ENCODE measurements at places on chromosomes 4 and X.
A peak's percentile ranks its signal among the peaks of the same experiment; 100 is the strongest.

DNA sequence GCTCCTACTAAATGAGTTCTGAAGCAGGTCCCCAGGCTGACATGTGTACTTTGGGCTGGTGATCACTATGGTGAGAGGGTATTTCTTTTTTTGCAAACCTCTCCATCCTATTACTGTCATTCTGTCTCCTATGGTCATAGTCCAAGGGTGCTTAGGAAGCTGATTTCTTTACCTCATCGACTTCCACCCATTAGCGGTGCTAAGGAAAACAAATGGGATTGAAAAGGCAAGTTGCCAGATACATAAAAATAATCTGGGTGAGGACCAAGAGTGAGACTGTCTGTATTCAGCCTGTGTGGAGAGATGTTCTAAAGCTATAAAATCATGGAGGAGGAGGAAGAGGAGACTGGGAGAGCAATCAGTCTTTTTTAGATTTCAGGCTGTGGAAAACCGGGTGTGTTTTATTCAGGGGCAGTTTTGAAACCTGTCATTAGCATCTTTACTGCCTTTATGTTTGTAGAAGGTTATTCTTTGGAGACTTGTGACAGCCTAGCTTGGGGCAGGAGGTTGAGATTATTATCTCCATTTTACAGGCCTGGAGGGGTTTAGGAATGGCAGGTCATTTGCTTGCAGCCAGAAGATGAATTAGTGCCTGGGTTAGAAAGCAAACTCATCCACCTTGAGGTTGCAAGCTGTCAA, 1.9 kb downstream of the TMEM164 start:
- DNase-seq: no peak

DNA sequence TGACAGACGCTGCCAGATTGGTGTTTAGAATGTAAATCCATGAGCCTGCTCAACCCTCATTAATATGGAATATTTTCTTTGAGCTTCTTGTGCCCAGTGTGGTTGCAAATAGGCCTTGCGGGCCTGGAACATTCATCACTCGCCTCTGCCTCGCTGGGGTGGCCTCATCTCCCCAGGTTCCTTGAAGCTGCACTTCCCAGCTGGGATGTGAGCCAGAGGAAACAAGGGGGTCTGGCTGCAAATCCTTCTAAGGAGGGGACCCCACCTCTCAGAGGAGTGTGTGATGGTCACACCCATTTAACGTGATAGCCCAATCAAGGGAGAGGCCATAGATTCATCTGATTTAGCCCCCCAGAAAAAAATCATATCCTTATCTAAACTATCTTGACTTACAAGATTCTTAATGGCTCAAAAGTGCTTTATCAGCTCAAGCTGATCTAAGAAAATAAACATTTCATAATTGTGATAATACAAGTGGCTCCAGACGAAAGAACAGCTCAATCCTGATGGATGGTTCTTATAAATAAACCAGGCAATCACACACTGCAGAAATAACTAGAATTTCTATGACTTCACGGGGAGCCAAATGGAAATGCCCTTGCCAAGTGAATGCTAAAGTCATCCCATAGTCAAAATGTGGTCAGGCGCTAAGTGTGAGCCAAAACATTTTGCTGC, 189.9 kb downstream of the PTTG2 start:
- no peak for DNase-seq

GRCh38 chr4:11429699-11430045, 978 bp upstream of the HS3ST1 start:
- DNase-seq: no peak

DNA sequence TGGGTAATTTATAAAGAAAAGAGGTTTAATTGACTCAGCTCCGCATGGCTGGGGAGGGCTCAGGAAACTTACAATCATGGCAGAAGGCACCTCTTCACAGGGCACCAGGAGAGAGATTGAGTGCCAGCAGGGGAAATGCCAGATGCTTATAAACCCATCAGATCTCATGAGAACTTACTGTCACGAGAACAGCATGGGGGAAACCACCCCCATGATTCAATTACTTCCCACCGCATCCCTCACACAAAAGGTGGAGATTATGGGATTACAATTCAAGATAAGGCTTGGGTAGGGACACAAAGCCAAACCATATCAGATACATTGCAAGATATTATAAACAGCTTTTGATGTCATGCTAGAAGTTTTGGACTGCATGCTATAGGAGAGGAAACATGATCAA, 204.3 kb downstream of the VEGFC start:
- DNase-seq: no peak

DNA sequence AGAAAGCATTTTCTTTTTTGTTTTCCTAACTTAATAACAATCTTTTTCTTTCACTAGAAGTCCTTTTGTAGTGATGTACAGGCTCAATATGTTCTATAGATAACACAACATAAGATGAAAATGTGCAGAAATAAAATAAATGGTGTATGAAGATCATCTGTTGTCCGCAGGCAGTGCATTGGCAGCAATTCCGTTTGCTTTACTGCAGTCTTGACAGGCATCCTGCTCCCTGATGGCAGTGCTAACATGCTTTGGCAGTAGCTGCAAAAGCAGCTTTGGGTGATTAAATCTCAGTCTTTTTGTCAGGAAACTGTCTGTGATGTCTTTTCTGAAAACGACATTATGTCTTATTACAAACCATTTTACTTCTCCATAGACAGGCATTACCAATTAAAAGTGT, 131.4 kb downstream of the TRAM1L1 start:
- no peak for DNase-seq

- DNase-seq: peak; percentile 34
Measured at GRCh38 chr4:98516042-98516440, 142.4 kb downstream of the TSPAN5 start.

Measured in right forelimb (tissue), 1 donor.